Choroid plexus epithelial cell (primary cell): ENCODE measurements at places on chromosomes 4 and X.

- no peak for DNase-seq
Measured at GRCh38 chr4:3307891-3308575, 15.2 kb downstream of the RGS12 start.

DNA sequence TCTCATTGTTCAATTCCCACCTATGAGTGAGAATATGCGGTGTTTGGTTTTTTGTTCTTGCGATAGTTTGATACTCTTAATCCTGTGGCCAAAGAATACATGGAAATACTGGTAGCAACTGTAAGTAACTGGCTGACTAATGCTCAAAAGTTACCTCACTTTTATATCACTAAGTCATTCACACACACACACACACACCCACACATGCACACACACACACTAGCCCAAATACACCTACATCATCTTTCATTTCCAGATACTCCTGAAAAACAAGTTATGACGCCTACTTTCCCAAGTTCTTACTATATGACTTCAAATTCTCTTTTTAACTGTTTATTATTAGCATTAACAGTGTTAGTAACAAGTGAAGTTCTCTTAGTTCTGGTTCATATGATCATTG is 101.3 kb downstream of the DCHS2 start:
- no peak for DNase-seq

DNA sequence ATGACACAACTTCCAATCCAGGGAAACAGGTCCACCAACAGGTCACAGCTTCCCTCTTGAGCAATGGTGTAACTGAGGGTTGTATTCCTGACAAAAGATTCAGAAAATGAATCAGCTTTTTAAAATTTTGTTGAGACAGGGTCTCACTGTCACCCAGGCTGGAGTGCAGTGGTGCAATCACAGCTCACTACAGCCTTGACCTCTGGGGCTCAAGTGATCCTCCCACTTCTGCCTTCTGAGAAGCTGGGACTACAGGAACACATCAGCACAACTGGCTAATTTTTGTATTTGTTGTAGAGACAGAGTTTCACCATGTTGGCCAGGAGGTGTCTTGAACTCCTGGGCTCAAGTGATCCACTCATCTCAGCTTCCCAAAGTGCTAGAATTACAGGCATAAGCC is 43.7 kb downstream of the SAT1 start:
- no peak for DNase-seq

GRCh38 chr4:16136311-16136710 is 52.5 kb upstream of the PROM1 start:
- DNase-seq, result peak; percentile 19
